ENCODE measurements at places on chromosomes 6 and 20.

GRCh38 chr6:11080296-11080695 lies 13.3 kb upstream of the SMIM13 start:
- DNase-seq = no peak

DNA sequence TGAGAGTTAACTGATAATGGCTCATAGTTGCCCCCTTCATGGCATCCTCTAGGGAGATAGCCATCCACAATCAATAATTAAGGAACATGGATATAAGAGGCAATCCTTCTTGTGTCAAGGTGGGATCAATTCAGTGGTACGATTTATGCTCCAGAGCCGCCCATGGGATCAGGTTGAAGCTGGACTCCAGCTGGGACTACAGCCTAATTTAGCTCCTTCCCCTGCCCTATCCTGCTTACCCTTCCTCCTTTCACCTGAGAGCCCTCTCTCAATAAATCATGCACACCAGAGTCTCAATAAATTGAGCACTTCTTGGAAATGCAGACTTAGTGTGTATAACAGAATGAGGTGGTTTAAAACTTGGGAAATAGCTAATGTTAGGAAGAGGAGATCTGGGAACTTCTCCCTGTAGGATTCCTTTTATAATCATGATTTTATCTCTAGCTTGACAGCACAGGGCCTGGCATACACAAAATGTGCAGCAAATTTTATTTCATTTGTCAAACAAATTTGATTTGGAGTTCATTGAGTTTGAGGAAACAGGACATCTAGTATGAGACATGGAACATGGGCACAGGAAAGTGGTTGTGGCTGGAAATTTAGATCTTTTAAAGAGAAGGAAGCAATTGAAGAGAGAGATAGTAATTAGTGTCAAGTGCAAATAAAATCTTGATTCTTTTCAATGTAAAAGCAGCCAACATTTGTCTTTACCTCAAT lies 28.6 kb upstream of the OGFRL1 start:
- no peak for DNase-seq

DNA sequence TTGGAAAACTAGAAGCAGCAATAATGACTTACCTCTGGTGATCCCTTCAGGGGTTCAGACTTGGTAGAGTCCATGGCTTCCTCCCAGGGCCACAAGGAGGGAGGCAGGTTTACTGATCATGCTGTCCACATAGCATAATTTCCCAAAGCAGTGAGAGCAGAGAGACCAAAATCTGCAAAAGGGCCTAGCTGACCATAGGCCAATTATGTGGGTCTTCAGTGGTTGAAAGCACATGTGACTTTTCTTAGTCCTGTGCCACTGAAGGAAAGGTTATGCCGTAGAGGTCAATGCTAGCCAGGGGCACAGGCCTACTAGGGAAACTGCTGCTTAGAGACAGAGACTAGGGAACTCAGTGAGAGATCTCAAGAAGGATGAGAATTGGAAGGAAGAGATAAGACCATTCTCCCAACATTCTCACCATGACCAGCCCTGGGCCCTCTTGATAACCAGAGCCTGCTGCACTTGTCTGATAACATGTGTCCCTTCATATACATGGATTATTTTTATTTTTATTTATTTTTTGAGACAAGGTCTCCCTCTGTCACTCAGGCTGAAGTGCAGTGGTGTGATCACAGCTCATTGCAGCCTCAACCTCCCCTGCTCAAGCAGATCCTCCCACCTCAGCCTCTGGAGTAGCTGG lies 2.0 kb upstream of the GTPBP2 start:
- DNase-seq = no peak

GRCh38 chr6:10532392-10532791 lies 11.2 kb downstream of the GCNT2 start:
- no peak for DNase-seq

Measured in iPS DF 19.7 (cell line).